HCT116 (cell line): ENCODE measurements at places on chromosomes 4 and X. TPM values are rescaled to one million over a fixed set of nuclear protein-coding genes. Genes with fewer than 3 reads are reported as not detected.
A peak's percentile ranks its signal among the peaks of the same experiment; 100 is the strongest.

Gene ADGRA3
- total RNA-seq, result 43.0 TPM

Gene ARHGAP24
- total RNA-seq, result 1.3 TPM

DNA sequence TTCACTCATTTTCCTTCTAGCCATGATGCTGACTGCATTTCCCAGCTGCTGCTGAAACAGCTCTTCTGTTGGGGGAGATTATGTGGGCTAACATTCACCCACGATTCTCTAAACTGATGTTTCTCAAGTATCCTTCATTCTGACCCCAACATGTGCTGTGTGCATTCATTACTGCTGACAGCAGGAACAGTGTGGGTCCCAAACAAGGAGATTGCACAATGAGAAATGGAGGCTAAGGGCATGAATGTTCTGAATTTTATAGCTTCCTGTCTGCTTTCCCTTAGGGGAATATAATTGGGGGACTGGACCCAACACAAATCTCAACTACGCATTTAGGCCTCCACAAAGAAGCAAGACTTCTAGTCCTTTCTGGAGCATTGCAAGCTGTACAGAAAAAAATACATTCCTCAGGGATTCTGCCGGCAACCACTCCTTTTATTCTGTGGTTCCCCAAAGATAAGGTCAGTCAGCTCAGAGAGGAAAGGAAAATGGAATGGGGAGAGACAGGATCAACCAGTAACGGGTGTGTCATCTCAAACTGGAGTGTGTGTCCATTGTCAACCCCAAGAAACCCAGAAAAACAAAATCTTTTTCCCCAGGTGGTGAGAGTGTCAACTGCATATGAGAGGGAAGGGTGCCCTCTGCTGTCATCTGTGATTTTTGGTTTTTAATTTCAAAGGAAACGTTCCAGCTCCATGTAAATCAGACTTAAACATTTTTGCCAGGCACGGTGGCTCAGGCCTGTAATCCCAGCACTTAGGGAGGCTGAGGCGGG is 81.5 kb upstream of the EGFL6 start:
- peak; percentile 56 for DNase-seq

DNA sequence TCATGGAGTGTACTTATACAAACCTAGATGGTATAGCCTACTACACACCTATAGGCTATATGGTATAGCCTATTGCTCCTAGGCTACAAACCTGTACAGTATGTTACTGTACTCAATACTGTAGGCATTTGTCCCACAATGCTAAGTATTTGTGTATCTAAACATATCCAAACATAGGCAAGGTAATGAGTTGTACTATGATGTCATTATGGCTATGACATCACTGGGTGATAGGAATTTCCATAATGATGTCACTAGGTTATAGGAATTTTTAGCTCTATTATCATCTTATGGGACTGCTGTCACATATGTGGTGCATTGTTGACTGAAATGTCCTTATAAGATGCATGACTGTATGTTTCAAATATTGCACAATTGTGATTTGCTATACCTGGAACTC is 5.5 kb upstream of the PAGE1 start:
- no peak for DNase-seq

- DNase-seq, result no peak
Observed at GRCh38 chr4:87066403-87067123, 131.8 kb downstream of the AFF1 start.

DNA sequence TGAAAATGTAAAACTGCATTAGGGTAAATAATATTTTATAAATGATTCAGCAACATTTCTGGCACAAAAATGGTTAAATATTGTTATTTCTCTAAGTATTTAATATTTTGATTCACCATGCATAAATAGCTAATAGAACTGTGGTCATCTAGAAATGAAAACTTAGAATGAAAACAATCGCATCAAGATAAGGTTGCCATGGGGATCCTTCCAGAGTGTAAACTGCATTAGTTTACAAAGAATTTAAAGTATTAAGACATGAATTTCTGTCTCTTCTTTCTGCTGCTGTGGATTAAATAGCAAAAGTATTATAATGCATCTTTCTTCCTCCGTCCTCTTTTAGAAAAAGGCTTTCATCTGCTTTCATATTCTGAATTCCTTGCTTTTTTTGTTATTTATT is 1064.6 kb upstream of the SLIT2 start:
- DNase-seq, result no peak

DNA sequence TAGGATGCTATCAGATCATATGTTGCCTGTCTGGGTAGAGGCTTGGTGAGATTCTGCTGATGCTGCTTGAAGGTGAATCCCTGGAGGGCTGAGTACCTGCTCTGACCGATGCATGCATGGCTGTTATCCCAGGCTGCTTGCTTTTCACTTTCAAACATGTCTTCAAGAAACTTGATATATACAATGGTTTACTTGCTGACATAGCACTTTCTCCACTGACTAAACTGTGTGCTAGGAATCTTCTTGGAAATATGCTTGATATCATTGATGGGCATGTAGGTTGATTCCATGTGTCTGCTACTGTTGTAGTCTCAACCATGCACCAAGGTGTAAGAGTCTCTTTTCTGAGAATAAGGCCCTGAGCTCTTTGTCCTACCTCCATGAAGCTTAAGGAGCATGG is 79.6 kb upstream of the WDR1 start:
- no peak for DNase-seq
